ENCODE measurements at places on chromosomes 5 and 9.

DNA sequence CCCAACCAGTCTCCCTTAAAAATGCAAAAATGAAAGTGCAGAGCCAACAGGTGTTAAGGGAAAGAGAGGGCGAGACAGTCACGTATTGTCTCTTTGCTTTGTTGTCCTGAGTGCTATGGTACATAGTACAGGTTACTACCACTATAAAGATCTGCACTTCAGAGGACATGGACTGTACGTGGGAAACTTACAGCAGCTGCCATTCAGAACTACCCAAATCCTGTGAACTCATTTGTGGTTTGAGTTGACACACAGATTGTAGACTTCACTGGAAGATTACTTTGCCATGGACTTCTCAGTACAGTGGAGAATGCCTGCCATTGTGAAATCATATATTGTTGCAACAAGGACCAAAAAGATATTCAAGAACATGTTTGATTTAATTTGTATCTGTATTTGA lies 34.8 kb downstream of the FBXO38 start:
- no peak for DNase-seq

GRCh38 chr5:10729320-10730042 lies 31.6 kb downstream of the DAP start:
- DNase-seq = no peak

GRCh38 chr5:122701640-122702523 lies 73.0 kb upstream of the SNX2 start:
- no peak for DNase-seq

- no peak for DNase-seq
These were observed 363.3 kb downstream of the KDM4C start for GRCh38 chr9:7121055-7121454.

GRCh38 chr9:85089188-85089969 lies 419.9 kb downstream of the NTRK2 start:
- DNase-seq = no peak

GRCh38 chr5:77877516-77878355 lies 101.6 kb upstream of the TBCA start:
- DNase-seq = no peak
